ENCODE measurements at places on chromosomes 3 and 15.

- no peak for DNase-seq
These were observed 118.8 kb upstream of the PTX3 start for GRCh38 chr3:157317895-157318294.

- DNase-seq: no peak
These were observed 856.2 kb downstream of the TUSC7 start for GRCh38 chr3:117565777-117566176.

- DNase-seq: no peak
These were observed 17.5 kb downstream of the CIDEC start for GRCh38 chr3:9862391-9863057.

- DNase-seq: no peak
These were observed 46.9 kb downstream of the NOX5 start for GRCh38 chr15:69061414-69061842.

GRCh38 chr15:39230205-39230907, 350.5 kb upstream of the THBS1 start:
- DNase-seq: no peak

DNA sequence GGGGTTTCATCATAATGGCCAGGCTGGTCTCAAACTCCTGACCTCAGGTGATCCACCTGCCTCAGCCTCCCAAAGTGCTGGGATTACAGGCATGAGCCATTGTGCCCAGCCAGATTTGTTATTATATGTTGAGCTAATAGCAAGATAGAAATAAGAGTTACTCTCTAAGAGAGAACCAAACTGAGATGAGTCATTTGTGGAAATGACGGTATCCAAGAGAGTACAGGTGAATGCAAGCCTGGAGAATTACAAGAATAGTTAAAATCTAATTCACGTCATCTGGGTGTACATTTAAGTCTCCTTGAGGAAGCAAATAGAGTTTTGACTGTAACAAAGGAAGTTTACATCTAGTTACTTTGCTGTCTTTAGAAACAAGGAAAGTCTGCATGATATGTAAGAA, 12.0 kb upstream of the CDIN1 start:
- no peak for DNase-seq

- DNase-seq: no peak
These were observed 238.3 kb upstream of the FEZF2 start for GRCh38 chr3:62611541-62612240.

DNA sequence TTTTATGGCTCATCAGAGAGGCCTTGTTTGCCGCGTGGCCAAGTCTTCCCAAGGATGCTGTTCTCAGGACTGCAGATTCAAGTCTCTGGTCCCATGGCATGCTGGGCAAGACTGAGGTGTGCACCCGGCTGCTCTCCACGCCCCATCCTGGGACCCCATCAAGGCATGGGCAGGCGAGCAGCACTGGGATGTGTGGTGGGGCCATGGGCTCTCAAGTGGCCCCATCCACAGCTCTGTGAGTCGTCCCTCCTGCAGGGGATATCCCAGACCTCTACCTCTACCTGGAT, 13.1 kb upstream of the GP9 start:
- DNase-seq: no peak

DNA sequence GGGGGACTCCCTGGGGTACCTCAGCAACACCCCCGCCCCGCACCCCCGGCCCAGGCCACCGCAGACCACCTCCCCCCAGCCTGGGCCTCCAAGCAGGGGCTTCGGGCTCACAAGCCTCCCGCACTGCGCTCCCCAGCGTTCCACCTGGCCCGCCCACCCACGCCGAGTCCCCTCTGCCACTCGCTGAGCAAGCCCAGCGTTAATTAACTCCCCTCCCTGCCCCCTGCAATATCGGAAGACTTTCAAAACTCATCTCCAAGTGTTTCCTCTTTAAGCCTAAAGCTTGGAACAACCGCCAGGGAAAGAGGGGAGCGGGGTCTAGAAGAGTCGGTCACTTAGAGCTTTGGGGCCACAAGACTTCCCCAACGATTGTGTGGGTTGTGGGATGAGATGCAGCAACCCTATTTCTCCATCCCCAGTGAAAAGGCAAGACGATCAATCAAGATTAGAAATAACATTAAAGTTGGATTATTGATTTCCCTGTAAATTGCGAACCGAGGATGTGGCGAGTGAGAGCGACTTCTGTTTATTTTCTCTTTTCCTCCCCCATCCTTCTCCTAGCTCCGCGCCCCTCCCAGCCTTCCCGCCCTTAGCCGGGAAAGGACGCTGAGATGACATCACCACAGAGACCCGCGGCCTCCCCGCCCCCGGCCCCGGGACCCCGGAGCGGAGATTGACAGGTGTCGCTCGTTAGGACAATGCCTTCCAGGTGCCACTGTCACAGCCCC, 30.2 kb downstream of the NR2F2 start:
- DNase-seq: no peak

DNA sequence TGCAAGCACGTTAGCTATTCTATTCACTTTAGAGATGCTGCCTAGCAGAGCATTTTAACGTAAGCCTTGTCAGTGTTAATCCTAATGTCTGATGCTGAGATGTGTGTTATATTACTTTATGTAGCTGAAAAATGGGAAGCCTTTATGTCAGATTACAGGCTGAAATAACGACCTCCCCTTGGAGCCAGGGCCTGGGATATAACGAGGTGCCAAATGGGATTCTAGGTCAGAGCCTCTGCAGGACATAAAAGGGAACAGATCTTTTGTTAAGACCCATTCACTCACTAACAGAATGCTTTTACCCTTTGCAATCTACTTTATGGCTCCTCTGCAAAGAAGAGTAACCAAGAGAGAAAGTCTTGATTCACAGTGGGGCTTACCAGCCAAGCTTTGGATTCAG, 815.5 kb upstream of the CFAP20DC start:
- no peak for DNase-seq

DNA sequence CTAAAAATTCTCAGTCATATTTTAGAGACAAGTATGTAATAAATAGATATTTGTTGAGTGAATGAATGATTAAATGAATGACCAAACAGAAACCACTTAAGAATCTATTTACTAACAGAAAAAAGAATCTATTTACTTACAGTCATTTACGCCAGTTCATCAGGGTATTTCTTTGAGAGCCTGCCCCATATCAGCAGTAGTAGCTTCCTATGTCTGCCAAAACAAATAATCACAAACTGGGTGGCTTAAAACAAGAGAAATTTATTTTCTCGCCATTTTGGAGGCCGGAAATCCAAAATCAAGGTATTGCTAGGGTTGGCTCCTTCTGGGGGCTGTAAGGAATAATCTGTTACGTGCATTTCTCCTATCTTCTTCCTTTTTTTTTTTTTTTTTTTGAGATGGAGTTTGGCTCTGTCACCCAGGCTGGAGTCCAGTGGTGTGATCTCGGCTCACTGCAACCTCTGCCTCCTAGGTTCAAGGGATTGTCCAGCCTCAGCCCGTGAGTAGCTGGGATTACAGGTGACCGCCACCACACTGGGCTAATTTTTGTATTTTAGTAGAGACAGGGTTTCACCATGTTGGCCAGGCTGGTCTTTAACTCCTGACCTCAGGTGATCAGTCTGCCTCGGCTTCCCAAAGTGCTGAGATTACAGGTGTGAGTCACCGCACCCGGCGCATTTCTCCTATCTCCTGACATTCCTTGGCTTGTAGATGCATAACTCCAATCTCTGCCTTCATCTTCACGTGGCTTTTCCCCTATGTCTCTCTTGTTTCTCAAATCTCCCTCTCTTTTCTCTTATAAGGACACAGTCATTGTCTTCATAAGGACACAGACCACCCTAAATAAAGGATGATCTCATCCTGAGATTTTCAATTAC, 65.2 kb upstream of the SPPL2A start:
- DNase-seq: no peak

GRCh38 chr3:55512571-55513343, 25.7 kb upstream of the WNT5A start:
- no peak for DNase-seq

GRCh38 chr15:59221511-59222505, 15.2 kb downstream of the LDHAL6B start:
- DNase-seq: no peak

DNA sequence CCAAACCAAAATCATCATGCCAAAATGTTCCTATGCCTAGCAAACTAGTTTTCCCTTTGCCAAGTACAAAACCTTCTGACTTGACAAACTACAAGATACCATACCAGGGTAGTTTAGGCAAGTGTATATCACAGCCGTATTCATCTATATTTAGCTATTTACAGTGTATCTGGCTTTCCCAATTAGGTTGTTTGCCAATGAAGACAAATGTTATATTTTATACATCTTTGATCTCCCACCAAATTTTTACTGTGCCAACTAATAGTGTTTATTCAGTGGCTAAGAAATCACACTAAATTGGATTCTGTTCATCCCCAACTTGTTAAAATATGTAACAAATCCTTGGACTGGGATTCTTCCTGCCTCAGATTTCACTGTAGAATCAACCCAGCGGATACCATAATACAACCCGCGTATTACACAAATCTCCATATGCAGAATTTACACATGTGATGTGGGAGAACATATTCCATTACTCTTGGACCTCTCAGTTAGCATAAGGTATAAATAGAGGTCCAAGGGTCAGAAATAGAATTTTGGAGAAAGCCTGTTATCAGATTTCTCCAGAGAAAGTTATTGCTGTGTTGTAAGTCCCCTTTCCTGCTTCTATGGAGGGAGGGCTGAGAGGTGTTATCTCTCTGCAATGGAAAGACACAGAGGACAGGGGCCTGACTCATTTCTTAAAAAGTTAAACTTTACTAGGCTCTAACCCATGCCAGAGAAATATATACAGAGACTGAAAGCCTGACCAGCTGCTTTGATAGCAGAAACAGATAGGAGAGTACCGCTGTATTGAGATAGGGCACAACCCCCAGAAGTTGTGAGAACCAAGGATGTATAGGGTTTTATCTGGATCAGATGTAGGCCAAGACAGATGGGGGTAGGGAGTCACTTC, 467.0 kb downstream of the FGF12 start:
- no peak for DNase-seq

- DNase-seq: no peak
These were observed 113.5 kb downstream of the CBLB start for GRCh38 chr3:105755121-105755886.

- DNase-seq: no peak
These were observed 58.8 kb downstream of the TNIK start for GRCh38 chr3:171401432-171401831.

DNA sequence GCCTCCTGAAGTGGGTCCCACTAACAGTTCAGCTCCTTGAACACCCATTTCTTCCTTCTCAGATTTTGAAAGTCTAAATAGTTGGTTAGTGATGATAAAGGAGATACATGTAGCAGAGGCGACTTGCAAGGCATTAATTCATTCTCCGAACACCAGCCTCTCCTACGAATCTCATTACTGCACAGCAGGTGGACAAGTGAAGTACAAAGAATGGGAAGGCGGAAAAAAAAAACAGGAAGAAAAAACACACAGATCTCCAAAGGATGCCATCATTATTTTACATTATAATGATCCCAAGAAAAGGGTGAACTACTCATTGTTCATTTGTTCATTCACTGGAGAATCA, 276.5 kb downstream of the MAGI1 start:
- no peak for DNase-seq

DNA sequence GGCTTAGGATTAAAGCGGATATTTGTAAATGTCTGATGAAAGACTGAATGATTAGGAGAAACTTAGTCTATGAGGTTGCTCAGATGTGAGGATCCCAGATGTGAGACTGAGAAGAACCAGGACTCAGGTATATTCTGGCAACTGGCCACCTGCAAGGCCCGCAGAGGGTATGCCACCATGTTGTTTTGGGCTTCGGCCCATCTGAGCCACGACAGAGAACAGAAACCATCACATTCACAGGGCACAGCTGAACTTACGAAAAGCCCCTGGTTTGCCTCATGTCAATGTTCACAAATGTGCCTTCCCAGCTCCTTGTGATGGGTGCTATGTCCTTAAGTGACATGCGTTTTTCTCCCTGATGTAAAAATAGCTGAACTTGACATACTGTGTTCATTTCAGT, 412.5 kb upstream of the RORA start:
- no peak for DNase-seq
